ENCODE measurements at places on chromosomes 6 and 20.

GRCh38 chr20:46648903-46649649 is 2.2 kb downstream of the SLC13A3 start:
- no peak for DNase-seq

GRCh38 chr6:70353448-70353847 is 50.6 kb upstream of the COL9A1 start:
- DNase-seq = no peak

DNA sequence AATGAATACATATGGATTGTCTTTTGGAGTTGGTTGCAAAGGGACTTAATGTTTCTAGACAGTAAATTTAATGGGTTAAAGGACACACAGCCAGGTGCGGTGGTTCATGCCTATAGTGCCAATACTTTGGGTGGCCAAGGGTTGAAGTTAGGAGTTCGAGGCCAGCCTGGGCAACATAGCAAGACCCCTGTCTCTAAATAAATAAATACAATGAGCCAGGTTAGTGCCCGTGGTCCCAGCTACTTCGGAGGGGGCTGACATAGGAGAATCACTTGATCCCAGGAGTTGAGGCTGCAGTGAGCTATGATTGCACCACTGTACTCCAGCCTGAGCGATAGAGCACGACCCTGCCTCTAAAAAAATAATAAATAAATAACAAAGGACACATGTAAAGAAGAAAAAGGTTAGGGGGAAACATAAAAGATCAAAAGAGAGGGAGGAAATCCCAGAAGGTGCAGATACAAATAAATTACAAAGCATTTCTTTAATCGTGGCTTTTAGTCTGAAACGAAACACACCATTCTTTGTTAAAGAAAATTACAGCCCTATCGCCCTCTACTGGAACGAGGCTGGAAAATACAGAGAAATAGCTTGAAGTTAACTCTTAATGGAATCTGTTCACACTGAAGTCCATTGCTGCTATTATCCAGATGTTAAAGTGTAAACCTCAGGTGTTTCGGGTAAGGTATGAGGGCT is 42.6 kb upstream of the SCML4 start:
- DNase-seq = no peak

GRCh38 chr6:138504764-138505689 is 5.7 kb upstream of the NHSL1 start:
- DNase-seq = no peak

GRCh38 chr6:67285770-67286495 is 1349.1 kb upstream of the ADGRB3 start:
- no peak for DNase-seq
